Calu3 (cell line): ENCODE measurements at places on chromosomes 4 and X.

- H3K27ac ChIP-seq: no peak overlapping the region
- no peak overlapping the region for H3K4me3 ChIP-seq
- H3K4me1 ChIP-seq: peaks cover 9% of the 10 kb centered on the region
- DNase-seq: no peak
- peaks cover 25% of the 10 kb centered on the region for H3K27me3 ChIP-seq
Observed at GRCh38 chr4:16443504-16444088, 217.3 kb upstream of the TAPT1 start.

DNA sequence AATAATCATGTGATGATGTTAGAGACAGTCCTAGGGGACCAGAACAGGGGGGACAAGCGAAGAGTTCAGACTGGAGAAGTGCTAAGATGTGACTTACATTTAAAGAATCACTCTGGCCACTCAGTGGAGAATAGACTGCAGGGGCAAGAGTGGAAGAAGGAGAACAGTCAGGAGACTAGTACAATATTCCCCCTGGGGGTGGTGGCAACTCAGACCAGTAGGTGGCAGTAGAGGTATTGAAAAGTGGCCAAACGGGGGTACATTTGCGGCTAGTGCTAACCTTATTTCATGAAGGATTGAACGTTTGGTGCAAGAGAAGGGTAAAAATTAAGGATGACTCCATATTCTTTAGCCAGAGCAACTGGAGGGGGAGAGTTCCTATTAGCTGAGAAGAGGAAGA, 2.7 kb upstream of the BMX start:
- no peak overlapping the region for H3K27ac ChIP-seq
- peak; percentile 76 for DNase-seq
- peaks cover 23% of the 10 kb centered on the region for H3K4me1 ChIP-seq
- peaks cover 7% of the 10 kb centered on the region for H3K36me3 ChIP-seq
- H3K27me3 ChIP-seq: no peaks in the 10 kb centered on the region
- no peak overlapping the region for H3K4me3 ChIP-seq

DNA sequence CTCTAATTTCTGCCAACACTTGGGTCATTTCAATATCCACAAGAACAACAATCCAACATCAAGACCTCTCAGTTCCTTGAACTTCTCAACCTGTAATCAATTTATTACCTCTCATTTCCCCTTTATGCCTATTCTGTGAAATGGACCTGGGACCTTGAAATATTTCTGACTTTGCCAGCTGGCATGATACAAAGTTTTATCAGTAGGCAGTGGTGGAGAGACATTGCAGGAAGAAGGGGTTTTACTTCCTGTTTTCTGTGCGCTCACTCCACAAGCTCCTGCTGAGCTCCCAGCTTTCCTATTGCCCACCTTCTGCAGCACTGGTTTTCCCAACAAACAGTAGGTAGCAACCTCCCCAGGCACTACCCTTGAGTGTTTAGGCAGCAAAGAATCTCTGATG, 3.5 kb upstream of the ARHGEF6 start:
- H3K27me3 ChIP-seq: no peaks in the 10 kb centered on the region
- no peaks in the 10 kb centered on the region for H3K36me3 ChIP-seq
- H3K4me3 ChIP-seq: no peak overlapping the region

DNA sequence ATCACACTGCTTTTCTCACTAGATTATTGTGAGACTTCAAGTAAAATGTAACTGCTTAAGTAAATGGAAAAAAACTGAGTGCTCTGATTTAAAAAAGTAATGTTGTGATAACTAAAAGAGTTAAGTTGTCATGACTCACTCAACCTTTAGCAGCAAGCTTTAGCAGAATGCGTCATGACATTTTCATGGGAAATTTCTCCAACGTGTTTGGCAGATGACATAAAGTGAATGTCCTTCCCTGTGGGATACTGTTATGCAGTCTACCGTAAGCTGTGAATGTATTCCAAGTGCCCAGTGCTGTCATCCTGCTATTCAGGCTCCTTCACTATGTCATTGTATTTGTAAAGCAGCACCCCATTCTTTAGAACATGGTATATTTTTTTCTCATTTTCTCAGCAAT, 136.2 kb downstream of the CPXCR1 start:
- no peak overlapping the region for H3K27ac ChIP-seq
- H3K4me1 ChIP-seq: no peaks in the 10 kb centered on the region
- H3K27me3 ChIP-seq: no peaks in the 10 kb centered on the region
- no peaks in the 10 kb centered on the region for H3K36me3 ChIP-seq
- H3K4me3 ChIP-seq: no peak overlapping the region
